ENCODE measurements at places on chromosomes 12 and 14. TPM values are rescaled to one million over a fixed set of nuclear protein-coding genes. Genes with fewer than 3 reads are reported as not detected.

INHBE gene
- not detected for total RNA-seq

TNS2 gene
- 37.1 TPM for total RNA-seq

PIANP gene
- 0.13 TPM for total RNA-seq

ACOT4 gene
- total RNA-seq: 0.66 TPM

KLRC1 gene
- not detected for total RNA-seq

KRT78 gene
- total RNA-seq: not detected

SLC11A2 gene
- 53.2 TPM for total RNA-seq

TXNDC16 gene
- total RNA-seq: 6.5 TPM

POLE gene
- 43.0 TPM for total RNA-seq

AHNAK2 gene
- 112 TPM for total RNA-seq

LRP10 gene
- total RNA-seq: 101 TPM

RAB15 gene
- total RNA-seq: 15.7 TPM

ANO4 gene
- not detected for total RNA-seq

DEGS2 gene
- under 0.01 TPM for total RNA-seq

GRIP1 gene
- total RNA-seq: 0.07 TPM

MIP gene
- not detected for total RNA-seq

ISCU gene
- total RNA-seq: 79.5 TPM

OTOGL gene
- total RNA-seq: 5.3 TPM

DNAI7 gene
- not detected for total RNA-seq

ASCL4 gene
- total RNA-seq: not detected

PAPLN gene
- 1.1 TPM for total RNA-seq

PLA2G1B gene
- not detected for total RNA-seq

OASL gene
- 0.29 TPM for total RNA-seq

EID3 gene
- total RNA-seq: 35.5 TPM

CCDC197 gene
- total RNA-seq: not detected

ACVRL1 gene
- 422 TPM for total RNA-seq

MORN3 gene
- 0.29 TPM for total RNA-seq

EFCAB11 gene
- 11.4 TPM for total RNA-seq

KRT74 gene
- not detected for total RNA-seq

CIROP gene
- not detected for total RNA-seq

TTC9 gene
- 0.13 TPM for total RNA-seq

TMCC3 gene
- 36.4 TPM for total RNA-seq

ACSS3 gene
- total RNA-seq: 0.43 TPM

GARIN6 gene
- total RNA-seq: not detected

PSME2 gene
- total RNA-seq: 77.1 TPM

RNASE7 gene
- not detected for total RNA-seq

HOXC13 gene
- total RNA-seq: not detected

OVCH1 gene
- total RNA-seq: under 0.01 TPM

DDN gene
- total RNA-seq: 0.29 TPM

HOXC5 gene
- not detected for total RNA-seq

SYNE3 gene
- 19.8 TPM for total RNA-seq

CAPZA3 gene
- total RNA-seq: not detected

IFI27 gene
- 346 TPM for total RNA-seq

GPR132 gene
- total RNA-seq: not detected

PELI2 gene
- 14.1 TPM for total RNA-seq

RAD9B gene
- total RNA-seq: 0.36 TPM

ADAMTS20 gene
- total RNA-seq: not detected

KIF5A gene
- total RNA-seq: under 0.01 TPM

NEUROD4 gene
- total RNA-seq: not detected

HVCN1 gene
- 4.7 TPM for total RNA-seq

All from thoracic aorta endothelial cell (primary cell).